ENCODE measurements at places on chromosomes 1 and 21.

DNA sequence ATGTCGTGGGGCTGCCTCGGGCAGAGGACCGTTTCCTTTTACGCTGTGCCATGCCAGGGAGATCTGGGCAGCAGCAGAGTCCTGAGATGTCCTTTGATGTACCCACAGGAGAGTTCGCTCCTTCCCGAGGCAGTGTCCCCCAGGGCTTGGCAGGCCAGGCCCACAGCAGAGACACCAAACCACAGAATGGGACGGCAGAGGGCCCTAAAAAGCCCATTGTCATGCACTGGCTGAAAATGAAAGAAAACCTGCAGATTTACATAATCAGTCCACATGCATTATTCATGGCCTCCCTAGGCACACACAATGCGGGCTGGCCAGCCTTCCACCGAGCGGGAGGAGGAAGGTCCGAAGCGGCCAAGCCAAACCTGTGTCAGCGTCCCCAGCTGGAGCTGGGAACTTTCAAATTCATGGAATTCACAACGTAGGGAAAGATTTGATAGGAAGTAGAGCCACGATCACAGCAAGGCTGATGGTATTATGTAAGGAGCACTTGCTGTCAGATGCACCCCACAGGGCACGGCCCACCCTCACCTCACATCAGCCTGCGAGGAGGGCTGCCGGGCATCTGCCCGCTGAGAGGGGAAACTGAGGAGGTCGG lies 25.3 kb upstream of the EFHD2 start:
- DNase-seq = no peak

DNA sequence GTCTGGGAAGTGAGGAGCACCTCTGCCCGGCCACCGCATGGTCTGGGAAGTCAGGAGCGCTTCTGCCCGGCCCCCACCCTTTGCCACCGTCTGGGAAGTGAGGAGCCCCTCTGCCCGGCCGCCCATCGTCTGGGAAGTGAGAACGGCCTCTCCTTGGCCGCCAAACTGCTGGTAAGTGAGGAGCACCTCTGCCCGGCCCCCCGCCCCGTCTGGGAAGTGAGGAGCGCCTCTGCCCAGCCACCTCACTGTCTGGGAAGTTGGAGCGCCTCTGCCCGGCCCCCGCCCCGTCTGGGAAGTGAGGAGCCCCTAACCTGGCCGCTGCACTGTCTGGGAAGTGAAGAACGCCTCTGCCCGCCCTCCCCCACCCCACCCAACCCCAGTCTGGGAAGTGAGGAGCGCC lies 22.6 kb downstream of the KCNH1 start:
- DNase-seq = no peak

- DNase-seq = no peak
Measured at GRCh38 chr1:119636491-119637089, 11.5 kb downstream of the ZNF697 start.

DNA sequence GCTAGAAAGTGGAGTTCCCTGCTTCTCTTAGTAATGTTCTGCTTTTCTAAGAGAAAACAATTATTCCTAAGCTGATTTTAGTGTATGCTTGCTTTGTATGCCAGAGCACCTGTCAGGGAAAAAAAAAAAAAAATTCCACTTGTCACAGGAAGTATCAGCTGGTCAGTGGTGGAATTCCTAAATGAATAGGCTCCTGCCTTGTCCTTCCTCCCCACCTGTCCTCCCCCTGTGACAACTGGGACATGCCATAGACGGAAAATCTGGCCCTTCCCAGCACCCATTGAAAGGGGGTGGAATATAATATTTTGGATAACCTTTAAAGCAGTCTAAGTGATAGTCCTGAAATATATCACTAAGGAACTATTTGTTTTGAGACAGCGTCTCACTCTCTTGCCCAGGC lies 10.8 kb downstream of the FNDC5 start:
- DNase-seq = no peak

GRCh38 chr1:19577561-19577960 lies 66.5 kb upstream of the NBL1 start:
- DNase-seq = no peak

DNA sequence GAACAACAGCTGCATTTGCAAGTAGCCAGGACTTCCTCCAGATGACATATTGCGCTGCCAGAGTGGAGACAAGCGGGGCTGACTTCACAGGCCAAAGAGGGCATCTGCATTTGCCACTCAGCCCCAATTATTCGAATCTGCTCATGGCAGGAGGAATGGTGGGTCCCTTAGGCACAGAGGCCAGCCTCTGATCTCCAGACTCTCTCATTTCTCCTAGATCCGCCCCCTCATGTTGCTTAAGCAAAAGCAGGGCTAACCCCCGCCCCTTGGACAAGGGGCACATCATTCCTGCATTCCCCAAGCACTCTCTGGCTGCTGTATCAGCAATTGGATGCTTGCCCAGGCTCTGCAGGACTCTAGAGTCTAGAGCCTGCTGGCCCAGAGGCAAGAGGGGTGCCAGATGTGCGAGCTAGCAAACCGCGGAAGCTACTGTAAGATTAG lies 262.4 kb downstream of the ST6GALNAC3 start:
- DNase-seq = peak; percentile 82

DNA sequence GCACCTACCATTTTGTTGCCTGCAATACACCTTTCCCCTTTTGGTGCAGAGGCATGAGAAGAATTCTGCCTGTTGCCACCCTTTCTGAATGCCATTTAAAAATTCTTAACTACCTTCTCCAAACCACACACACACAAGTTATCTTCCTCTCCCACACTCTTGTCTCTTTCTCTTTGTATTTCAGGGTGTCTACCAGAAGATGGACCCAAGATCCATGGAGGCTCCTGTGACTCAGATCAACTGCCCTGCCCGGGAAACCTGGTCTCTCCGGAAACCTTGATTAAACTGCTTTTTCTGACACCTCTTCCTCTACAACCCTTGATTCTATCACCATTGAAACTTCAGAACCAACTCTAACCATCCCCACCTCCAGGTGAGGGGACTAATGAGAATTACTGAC lies 2.4 kb upstream of the TARS2 start:
- DNase-seq = no peak

DNA sequence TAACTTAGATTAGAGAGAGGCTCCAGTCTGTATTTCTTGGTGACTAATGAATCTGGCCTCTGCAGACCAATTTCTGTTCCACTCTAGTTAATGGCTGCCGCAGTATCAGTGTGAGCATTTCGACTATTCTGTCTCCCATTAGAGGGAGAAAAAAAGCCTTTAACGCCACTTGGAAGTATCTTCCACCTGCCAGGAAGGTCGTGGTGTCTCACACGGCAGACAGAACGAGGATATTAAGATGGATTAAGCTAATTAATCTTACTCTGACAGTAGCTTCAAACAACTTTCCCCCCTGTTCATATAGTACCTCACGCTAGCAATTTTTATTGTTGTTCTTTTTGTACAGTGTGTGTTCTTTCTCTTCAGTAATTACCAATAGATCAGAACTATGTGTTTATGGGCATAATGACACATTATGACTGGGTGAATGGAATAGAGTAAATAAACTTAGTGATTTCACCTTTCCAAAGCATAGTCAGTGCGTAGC lies 153.8 kb downstream of the ADGRL2 start:
- no peak for DNase-seq

- no peak for DNase-seq
Measured at GRCh38 chr1:18015719-18016118, 91.9 kb upstream of the IGSF21 start.

GRCh38 chr1:216410026-216410425 lies 13.2 kb downstream of the USH2A start:
- no peak for DNase-seq

- no peak for DNase-seq
Measured at GRCh38 chr1:56370513-56370912, 208.8 kb downstream of the PLPP3 start.
